ENCODE measurements at places on chromosomes 7 and 10.

DNA sequence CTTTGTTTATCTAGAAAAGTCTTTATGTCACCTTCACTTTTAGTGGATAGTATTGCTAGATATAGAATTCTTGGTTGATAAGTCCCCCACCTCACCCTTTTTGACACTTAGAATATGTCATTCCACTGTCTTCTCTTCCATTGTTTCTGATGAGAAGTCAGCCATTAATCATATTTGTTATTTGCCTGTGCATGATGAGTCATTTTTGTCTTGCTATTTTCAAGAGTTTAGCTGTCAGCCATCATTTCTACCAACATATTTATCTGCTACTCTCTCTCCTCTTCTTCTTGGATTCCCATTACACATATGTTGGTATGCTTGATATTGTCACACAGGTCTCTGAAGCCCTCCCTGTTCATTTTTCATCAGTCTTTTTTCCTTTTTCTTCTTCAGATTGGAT lies 160.8 kb upstream of the TCF7L2 start:
- DNase-seq = no peak

GRCh38 chr7:113892818-113893217 lies 26.0 kb downstream of the PPP1R3A start:
- no peak for DNase-seq

DNA sequence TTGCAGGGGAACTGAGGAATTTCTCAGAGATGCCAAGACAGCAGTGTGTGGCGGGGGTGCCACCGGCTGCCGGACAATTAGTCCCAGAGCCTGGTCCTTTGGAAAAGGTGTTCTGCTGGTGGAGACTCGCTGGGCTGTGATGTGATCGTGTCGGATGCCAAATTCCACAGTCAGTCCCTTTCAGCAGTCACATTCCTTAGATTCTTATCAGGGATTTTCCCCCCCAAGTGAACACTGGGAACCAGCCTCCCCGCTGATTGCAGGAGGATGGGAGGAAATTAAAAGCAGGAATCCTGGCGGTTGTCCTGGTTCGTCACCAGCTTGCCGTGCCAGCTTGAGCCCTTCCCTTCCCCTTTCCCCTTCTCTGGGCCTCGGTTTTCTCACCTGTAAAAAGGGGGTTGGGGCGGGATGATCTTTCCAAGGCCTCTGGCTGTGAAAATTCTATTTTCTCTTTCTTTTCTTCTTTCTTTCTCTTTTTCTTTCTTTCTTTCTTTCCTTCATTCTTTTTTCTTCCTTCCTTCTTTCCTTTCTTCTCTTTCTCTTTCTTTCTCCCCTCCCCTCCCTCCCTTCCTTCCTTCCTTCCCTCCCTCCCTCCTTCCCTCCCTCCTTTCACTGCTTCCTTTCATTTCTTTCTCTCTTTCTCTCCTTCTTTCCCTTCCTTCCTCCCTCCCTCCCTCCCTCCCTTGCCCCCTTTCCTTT lies 39.6 kb downstream of the COL26A1 start:
- no peak for DNase-seq

DNA sequence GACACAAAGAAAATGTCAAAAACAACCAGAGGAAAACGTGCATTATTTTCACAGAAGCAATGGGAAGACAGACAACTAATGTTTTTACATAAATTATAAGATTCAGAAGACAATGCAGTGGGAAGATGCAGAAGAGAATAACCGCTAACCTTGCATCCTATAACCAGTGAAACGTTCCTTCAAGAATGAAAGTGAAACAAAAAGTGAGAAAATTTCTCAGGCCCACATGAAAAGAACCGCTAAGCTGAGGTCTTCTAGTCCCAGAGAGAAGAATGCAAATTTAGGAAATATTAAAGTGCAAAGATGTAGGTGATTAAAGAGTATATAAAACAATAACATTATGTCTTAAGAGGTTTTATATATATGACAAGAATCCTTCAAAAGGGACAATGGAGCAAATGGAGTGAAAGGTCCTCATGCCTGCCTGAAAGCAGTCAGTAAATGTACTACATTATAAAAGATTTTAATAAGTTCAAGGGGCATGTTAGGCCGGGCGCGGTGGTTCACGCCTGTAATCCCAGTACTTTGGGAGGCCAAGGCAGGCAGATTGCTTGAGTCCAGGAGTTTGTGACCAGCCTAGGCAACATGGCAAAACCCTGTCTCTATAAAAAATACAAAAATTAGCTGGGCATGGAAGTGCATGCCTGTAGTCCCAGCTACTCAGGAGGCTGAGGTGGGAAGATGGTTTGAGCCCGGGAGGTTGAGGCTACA lies 43.1 kb upstream of the DDC start:
- no peak for DNase-seq

DNA sequence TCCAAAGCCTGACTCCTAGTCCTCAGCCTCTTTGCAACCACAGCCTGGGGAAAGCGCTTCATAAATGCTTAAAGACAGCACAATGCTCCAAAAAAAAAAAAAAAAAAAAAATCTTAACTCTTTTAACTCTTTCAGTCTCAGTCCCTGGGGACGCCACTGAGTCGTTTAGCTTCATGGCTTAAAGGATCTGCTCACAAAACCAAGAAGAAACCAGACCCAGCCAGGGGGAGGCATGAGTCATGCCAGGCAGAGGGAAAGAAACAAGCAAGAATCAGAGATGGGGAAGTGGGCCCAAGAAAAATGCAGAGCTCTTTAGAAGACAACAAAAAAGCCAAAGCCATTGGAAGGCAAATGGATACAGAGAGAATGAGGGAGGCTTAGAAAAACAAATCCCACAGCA lies 32.5 kb upstream of the DOCK1 start:
- no peak for DNase-seq

- no peak for DNase-seq
Measured at GRCh38 chr7:73435471-73436009, 2.0 kb downstream of the FZD9 start.

DNA sequence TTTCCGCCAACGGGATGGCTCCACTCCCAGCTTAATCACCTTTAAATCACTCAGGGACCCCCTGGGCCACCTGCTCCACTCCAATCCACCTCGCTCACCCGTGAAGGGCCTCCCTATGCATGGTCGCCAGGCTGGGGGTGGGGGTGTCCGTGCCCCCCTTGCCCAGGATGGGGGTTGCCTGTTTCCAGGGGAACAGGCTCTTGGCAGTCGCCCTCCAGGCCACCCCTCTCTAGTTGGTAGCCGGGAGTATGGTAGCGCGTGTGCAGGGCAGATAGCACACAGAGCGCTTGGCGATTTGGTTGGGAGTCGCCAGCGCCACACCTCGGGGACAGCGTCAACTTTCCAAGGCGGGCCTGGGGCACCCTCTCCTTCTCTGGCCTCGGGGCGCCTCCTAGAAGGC lies 134.9 kb upstream of the ZNF92 start:
- no peak for DNase-seq

- no peak for DNase-seq
Measured at GRCh38 chr10:53331460-53331859, 558.9 kb upstream of the MBL2 start.

- DNase-seq = no peak
Measured at GRCh38 chr10:78852466-78853240, 216.1 kb upstream of the ZMIZ1 start.

- no peak for DNase-seq
Measured at GRCh38 chr7:42673951-42674350, 237.9 kb downstream of the C7orf25 start.

GRCh38 chr10:75110006-75110632 lies 1.3 kb upstream of the SAMD8 start:
- no peak for DNase-seq

GRCh38 chr7:17854261-17855047 lies 85.8 kb downstream of the SNX13 start:
- no peak for DNase-seq

GRCh38 chr10:7053195-7053594 lies 357.6 kb downstream of the SFMBT2 start:
- no peak for DNase-seq

- DNase-seq = no peak
Measured at GRCh38 chr7:12385364-12385786, 18.3 kb downstream of the VWDE start.

GRCh38 chr7:108200326-108200725 lies 70.2 kb upstream of the LAMB4 start:
- no peak for DNase-seq

DNA sequence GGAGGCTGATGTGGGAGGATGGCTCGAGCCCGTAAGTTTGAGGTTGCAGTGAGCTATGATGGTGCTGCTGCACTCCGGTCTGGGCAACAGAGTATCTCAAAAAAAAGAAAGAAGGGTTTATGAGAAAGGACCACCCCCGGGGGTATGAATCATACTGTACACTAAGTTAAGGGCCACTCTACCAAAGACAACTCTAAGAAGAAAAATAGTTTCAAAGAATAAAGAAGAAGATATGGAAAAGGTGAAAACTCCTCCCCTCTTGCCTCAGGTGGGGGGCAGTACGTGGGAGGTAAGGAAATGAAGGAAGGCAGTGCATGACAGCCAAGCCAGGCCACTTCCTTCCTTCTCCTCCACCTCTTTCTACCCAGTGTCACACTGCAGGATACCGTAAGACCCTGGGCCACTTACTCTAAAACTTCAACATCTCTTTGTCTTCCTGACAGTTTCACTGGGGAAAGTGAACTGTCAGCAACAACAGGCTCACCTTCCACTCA lies 61.3 kb downstream of the PIP4K2A start:
- DNase-seq = no peak

- DNase-seq = no peak
Measured at GRCh38 chr7:106768324-106768751, 96.7 kb upstream of the PIK3CG start.

DNA sequence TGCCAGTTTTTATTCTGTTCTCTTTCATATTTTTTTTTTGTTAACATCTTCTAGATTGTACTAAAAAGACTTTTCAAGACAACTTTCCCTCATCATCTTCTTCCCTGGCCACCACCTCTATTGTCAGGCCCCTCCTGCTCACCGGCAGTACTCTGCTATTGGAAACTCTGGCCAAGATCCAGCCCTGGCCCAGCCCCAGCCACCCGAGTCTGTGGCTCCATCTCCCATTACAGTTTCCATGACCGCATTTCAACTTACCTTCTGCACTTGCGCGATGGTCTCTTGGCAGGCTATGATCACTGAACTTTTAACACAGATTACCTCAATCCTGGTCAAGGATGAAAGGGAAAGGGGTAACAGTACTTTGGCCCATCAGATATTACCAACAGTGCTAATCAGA lies 137.7 kb upstream of the POM121L12 start:
- DNase-seq = no peak

GRCh38 chr10:129046065-129046681 lies 420.9 kb upstream of the MGMT start:
- DNase-seq = no peak

DNA sequence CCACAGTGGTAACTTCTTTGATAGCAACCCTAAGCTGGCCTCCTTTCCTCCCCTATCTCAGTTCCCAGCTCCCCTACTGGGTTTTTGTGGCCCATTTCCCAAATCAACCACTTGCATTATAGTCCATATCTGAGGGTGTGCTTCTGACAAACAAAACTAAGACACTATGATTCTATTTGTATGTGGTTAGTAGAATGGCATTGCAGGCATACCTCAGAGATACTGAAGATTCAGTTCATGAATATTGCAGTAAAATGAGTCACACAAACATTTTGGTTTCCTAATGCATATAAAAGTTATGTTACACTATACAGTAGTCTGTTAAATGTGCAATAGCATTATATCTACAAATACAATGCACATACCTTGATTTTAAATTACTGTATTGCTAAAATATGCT lies 15.4 kb upstream of the TMEM243 start:
- DNase-seq = no peak

DNA sequence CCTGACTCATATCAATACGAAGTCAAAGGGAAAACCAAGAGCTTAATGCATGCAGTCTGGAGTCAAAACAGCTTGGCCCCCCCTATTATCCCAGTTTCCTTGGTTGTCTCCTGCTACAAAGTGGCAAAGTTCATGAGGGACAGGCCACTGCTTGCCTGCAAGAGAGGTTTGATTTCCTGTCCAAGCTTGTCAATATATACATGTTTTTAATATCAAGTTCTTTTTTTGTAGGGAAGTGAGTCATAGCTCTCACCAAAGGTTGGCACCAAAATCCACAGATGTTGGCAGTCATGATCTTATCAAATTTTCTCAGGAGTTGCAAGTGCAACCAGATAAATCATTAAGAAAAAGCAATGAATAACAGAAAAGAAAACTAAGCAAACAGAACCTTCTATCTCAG lies 176.8 kb downstream of the COBL start:
- DNase-seq = no peak

DNA sequence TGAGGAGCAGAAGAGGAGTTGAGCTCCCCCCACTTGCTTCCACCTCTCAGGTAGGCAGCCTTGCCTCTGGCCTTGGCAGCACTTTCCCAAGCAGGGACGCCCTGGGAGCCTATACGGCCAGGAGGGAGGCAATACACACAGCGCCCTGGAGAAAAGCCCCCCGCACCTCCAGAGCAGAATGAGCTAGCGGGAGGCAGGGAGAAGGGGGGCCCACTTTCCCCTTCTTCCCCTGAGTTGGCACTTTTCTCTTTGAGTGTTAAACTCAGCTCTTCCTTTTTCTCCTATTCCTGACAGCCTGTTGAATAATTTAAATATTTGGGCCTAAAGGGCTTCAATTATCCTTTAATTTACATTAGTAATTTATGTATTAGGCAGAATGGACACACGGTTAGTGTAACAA lies 35.8 kb downstream of the UNC5B start:
- DNase-seq = no peak

- DNase-seq = no peak
Measured at GRCh38 chr7:121163699-121164098, 165.1 kb upstream of the WNT16 start.

DNA sequence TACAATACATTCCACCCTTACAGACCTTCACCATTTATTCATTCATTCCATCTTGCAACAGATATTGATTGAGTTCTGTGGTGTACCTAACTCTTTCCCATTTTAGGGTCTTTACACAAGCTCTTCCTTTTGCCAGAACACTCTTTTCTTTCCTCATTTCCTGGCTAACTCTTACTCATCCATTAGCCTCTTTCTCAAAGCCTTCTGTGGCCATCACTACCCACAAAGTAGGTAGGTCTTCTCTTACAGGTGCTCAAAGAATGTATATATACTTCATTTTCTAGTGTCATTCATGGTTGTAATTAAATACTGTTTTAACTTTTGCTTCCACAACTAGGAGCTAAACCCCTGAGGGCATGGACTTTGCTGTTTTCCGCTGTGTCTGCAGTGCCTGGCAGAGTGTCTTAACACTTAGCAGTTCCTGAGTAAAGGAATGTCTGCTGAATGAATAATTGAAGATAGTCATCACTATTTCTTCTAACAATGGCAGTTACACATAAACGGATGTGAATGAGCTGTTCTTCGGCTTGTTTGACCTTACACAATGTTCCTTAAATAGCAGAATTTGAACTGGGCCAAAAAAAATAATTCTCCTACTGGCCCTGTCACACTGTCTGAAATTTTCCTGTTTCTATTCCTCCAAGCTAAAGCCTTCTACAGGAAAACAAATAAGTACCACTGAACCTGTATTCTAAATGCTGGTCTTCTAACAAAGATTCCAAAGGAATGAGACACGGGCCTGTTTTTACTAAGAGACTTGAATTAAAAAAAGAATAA lies 15.1 kb downstream of the BCAP29 start:
- peak; percentile 91 for DNase-seq

DNA sequence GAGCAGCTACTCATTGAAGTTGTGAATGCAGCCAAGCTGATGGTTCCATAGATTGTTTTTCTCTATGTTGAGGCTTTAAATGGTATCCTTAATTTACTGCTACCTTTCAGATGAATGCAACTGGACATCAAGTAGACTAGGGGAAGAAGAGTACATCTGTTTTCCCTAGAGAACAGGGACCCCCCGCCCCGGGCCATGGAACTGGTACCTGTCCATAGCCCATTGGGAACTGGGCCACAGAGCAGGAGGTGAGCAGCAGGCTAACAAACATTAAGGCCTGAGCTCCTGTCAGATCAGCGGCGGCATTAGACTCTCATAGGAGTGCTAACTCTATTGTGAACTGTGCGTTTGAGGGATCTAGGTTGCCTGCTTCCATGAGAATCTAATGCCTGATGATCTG lies 391.3 kb downstream of the AUTS2 start:
- DNase-seq = no peak
